ENCODE measurements at places on chromosomes 1 and 21.

- DNase-seq = no peak
Measured at GRCh38 chr1:84089465-84089864, 54.6 kb upstream of the PRKACB start.

GRCh38 chr1:155514582-155515187 is 47.9 kb downstream of the ASH1L start:
- DNase-seq = no peak

- DNase-seq = no peak
Measured at GRCh38 chr1:34686531-34686930, 68.3 kb upstream of the GJB5 start.

DNA sequence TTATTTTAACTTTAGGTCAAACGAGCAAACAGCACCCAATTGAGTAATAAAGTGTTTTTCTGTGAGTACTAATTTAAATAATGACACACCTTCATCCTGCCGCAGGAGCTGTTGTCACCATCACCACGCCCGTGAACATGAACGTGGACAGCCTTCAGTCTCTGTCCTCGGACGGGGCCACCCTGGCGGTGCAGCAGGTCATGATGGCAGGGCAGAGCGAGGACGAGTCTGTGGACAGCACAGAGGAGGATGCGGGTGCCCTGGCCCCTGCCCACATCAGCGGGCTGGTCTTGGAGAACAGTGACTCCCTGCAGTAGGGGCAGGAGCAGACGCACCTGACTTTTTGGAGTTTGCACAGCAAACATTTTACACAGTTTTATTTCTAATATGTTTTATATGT is 45.9 kb downstream of the CBS start:
- DNase-seq = no peak

DNA sequence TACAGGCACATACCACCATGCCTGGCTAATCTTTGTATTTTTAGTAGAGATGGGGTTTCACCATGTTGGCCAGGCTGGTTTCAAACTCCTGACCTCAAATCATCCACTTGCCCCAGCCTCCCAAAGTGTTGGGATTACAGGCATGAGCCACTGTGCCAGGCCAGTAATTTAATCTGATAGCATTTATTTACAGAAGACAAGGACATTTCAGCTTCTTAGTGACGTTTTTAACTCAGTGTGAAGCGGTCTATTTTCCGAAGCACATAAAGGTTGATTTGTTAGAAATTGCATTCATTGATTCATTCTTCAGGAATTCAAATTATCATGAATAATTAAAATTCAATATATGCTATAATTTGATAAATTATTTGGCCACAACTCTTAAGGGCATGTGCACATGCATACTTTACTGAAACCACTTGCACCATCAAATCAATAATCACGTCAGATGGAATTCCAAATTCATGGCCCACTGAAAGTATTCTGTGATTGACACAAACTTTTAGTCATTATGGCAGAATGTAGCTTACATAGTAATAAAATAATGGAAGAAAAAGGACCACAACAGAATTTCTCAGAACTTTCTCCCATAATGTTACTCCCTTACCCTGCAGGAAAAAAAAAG is 339.5 kb downstream of the VAV3 start:
- DNase-seq = no peak

DNA sequence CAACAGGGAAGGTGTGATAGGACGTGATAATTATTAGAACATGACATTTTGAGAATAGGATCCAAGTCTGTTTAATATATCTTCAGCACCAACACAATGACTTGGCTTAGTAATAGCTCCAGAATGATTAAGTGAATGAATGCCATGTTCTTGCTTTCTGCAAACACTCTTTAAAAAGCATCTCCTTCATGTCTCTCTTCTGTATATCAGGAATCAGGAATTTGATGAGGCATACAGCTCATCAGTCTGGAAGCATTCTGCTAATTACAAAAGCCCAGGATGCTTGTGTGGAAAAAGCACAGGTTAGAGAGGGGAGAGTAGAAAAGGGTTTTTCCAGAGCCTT is 113.0 kb upstream of the ZNF648 start:
- DNase-seq = no peak

DNA sequence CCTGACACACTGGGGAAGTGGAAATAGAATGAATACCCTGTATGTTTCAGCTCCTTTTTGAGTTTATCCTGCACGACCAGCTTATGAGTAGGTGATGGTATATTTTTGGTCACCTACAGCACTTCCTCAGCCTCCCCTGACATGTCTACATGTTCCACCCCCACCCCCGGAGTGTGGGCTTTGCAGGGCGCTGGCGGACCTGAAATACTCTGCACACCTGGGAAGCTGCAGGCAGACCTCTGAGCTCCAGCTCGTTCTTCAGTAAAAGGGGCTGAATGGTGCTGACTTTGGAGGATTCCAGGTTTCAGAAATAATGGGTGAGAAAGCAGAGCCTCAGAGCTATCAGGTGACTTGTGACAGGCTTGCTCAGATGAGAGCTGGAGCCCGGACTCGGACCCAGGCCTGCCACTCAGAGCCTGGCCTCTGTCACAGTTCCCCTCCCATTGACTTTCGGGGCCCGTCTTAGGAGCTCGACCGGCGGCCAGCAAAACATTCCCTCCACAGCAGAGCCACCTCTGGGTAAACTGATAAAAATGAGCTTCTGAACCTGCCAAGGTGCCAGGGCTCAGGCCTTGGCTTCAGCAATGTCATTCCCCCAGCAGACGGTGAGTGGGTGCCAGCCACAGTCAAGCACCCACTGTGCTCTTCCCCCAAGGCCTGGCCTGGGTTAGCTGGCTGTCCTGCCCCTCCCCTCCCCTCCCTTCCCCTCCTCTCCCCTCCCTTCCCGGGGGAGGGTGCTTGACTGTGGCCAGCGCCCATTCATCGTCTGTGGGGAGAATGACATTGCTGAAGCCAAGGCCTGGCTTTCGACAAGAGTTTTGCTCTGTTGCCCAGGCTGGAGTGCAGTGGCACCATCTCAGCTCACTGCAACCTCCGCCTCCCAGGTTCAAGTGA is 30.1 kb downstream of the DOP1B start:
- DNase-seq = no peak

GRCh38 chr1:203638103-203638475 is 11.5 kb downstream of the ATP2B4 start:
- DNase-seq = no peak

- DNase-seq = no peak
Measured at GRCh38 chr1:91374086-91374485, 30.6 kb downstream of the HFM1 start.

- DNase-seq = no peak
Measured at GRCh38 chr1:21534674-21535378, 25.6 kb downstream of the ALPL start.

GRCh38 chr1:14925336-14926136 is 228.0 kb upstream of the TMEM51 start:
- DNase-seq = no peak

DNA sequence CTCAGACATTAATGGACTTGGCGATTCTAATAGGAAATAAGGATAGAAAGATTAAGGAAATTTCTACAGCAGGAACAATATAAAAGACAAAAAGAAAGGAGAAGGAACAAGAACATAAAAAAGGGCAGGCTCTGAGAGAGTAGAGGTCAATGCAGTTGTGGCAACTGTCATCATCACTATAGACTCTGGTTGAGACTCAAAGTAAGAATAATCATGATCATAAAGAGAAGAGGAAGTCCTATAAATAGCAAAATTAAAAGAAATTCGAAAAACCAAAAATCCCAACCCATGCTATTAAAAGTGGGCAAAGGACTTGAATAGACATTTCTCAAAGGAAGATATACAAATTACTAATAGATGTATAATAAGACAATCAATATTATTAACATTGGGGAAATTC is 14.4 kb upstream of the XCL1 start:
- DNase-seq = no peak

DNA sequence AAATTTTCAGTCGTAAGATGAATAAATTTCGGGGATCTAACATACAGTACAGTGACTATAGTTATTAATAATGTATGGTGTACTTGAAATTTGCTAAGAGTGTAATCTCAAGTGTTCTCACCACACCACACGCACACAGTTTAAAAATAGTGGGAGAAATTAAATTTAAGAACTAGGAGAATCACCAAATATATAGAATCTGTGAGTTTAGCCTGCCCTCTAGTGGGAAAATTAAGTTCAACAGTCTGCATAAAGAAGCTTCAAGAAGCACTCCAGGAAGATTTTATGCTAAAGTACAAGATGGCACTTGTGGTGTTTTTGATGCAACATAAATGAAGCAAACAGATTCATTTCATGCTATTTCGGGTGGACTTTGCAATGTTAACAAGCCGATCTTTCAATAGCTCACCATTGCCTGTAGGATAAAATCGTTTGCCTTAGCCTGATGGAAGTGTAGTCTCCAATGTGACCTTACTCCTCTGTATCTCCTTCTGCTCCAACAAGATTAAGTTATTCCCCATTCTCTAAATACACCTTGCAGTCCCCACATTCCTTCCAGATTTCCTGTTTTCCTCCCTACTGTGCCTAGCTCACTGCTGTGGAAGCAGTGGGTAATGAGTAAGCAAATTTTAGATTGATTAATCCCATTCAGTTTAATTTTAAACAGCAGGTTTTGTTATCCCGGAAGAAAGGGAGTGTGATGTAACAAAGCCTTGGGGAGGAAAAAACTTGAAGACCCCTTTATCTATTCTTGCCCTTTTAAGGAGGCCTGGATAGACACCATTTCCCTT is 8.7 kb upstream of the PIK3C2B start:
- DNase-seq = no peak

DNA sequence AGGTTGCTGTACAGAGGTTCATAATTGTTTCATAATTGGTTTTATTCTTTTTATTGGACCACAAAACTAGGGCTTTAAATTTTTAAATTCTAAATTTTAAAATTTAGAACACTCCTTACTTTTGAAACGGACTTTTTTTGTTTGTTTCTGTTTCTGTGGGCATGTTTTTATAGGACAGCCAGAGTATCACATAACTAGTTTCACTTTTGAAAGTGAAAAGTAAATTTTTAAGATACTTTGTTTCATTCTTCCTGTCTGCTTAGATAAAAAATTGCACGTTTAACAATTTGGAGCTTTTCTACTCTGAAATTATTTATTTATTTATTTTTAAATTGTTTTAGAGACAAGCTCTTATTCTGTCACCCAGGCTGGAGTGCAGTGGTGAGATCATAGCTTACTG is 29.7 kb downstream of the MDM4 start:
- no peak for DNase-seq

DNA sequence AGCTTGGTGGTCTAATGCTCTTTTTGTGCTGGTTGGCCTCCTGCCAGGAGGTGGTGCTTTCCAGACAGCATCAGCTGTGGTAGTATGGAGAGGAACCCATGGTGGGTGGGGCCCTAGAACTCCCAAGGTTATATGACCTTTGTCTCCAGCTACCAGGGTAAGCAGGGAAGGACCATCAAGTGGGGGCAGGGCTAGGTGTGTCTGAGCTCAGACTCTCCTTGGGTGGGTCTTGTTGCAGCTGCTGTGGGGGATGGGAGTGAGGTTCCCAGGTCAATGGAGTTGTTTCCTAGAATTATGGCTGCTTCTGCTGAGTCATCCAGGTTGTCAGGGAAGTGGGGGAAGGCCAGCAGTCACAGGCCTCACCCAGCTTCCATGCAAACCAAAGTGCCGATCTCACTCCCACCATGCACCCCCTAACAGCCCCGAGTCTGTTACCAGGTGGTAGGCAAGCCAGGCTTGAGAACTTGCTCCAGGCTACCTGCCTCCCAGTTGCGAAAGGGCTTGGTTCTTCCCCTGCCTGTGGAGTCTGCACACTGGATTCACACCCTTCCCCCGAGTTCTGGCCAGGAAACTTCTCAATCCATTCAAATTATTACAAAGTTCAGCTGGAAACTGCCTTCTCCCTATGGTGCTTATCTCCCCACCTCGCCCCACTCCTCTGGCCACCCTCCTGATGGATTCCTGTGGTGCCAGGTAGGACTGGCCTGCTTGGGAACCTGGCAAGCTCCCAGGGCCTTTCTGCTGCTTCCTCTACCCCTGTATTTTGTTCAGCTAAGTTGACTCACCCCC is 37.8 kb downstream of the DRAM2 start:
- no peak for DNase-seq

DNA sequence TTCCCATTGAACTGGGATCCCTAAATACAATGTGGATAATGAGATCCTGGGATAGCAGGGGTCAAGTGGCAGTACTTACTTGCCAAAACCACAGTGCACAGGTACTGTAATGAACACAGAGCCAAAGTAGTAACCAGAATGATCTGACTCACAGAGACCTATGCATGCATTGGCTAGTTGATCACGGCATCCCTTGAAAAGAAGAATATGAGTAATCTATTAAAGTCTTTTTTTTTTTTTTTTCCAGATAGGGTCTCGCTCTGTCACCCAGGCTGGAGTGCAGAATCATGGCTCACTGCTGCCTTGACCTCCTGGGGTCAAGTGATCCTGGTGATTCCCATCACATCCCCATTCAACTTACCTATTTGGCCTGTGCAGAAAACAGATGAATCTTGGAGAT is 29.4 kb upstream of the EIF4G3 start:
- DNase-seq = no peak

DNA sequence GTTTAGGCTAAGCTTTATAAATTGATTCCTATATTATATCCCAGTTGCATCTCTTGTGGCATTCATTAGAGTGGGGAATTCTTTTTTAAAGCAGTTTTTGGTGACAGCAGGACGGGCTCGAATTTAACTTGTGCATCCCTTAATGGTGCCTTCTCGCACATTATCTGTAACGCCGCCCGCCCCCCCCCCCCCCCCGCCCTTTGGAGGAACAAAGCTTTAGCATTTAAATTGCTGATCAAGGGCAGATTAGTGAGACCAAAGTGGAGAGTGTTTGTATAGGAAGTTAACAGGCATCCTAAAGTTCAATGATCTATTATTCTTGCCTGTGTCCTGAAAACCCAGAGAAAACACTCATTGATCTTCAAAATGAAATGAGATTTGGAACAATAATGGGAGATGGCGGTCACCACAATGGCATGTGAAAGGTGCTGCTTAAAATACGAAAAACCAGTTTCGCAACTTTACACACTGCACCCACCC is 2.2 kb downstream of the LMO4 start:
- no peak for DNase-seq

GRCh38 chr1:151972542-151973248 is 21.0 kb downstream of the S100A10 start:
- no peak for DNase-seq

DNA sequence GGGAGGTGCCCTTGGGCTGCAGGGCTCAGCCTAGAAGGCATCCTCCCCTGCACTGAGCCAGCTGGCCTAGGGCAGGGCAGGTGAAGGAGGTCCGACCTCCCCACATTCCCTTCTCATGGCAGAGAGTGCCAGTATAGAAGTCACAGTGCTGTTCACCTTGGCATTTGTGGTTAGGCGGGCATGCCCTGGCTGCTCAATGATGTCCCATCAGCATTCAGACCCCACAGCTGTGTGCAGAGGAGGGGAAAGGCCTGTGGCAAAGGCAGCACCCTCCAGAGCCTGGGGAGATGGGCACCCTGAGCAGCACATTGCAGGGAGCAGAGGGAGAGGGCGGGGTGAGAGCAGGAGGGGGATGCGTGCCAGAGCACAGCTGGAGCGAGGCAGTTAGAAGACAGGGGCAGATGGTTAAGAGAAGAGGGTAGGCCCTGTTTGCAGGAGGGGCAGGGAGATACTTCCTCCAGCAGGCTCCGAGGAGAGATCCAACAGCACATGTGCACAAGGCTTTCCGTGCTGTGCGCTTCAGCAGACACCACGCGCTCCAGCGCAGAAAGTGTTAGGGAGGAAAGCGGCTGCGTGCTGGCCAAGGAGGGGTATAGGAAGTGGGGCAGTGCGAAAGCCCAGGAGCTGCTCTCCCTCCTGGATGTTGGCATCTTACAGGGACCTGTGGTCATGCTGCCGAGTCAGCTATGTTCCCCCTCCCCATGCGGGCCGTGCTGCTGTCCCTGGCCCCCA is 43.7 kb upstream of the COL6A1 start:
- DNase-seq = no peak

GRCh38 chr21:23127973-23128372 is 2129.8 kb downstream of the NCAM2 start:
- no peak for DNase-seq

Measured in stimulated activated CD4-positive, alpha-beta T cell treated with anti-CD3 and anti-CD28 coated beads, Interleukin-12 subunit alpha, Interleukin-12 subunit beta, amount 100 ng/mL, for 4 hours (primary cell).